ENCODE measurements at places on chromosomes 3 and 15.

DNA sequence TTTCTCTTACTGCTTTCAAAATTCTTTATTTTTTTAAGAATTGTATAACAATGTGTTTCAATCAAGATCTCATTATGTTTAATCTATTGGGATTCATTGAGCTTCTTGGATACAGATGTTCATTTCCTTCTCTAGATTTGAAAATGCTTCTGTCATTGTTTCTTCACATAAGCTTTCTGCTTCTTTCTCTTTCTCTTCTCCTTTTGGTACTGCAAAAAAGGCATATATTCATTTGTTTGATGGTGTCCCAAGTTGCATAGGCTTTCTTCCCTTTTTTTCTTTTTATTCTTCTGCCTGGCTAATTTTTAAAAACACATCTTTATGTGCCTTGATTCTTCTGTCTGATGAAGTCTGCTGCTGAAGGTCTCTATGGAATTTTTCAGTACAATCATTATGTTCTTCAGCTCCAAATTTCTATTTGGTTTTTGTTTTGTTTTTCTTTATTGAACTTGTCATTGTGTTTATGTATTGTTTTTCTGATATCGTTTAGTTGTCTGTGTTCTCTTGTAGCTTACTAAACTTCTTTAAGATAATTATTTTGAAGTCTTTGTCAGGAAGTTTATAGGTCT lies 88.9 kb downstream of the DTWD1 start:
- DNase-seq = no peak

- DNase-seq = no peak
Measured at GRCh38 chr3:69210068-69210730, 87.8 kb upstream of the LMOD3 start.

DNA sequence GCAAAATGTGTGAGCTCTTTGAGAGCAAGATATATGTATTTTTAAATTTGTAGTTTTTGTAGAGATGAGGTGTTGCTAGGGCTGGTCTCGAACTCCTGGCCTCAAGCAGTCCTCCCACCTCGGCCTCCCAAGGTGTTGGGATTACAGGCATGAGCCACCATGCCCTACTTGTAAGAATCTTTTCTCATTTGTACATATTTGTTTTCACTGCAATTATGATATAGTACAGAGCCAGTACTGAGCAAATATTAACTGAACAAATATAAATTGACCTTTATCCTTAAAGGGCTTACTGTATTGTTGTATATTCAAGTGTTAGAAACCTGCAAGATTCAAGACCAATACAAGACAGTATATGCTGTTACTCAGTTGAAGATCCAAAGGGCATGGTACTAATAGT lies 53.4 kb downstream of the GTF2E1 start:
- no peak for DNase-seq

DNA sequence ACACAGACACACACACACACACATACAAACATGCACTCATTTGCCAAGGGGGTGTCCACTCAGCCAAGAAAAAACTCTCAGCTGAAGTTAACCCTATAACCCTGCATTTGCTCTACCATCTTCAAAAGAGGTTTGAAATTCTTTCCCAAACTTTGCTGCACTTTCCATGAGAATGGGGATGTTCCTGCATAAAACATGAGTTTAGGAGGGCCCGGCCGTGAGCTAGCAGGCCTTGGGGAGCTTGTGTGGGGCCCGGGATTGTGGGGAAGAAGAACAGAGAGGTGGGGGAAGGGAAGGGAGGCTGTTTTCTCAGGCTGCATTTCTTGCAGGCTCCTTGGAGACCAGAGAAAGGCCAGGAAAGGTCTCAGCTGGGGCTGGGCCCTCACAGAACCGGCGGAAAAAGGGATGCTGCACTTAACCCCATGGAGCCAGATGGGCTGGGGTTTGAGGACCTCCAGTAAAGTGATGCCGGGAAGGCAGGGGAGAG lies 40.8 kb downstream of the SEMA5B start:
- no peak for DNase-seq

- no peak for DNase-seq
Measured at GRCh38 chr3:193815246-193816027, 222.4 kb downstream of the OPA1 start.

DNA sequence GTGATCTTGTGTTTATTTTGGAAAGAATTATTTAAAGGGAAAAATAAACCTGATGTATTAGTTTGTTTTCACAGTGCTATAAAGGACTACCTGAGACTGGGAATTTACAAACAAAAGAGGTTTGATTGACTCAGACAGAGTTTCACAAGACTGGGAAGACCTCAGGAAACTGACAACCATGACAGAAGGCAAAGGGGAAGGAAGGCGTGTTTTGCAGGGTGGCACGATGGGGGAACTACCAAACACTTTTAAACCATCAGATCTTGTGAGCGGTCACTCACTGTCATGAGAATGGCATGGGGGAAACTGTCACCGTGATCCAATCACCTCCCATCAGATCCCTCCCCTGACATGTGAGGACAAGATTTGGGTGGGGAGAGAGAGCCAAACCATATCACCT lies 87.0 kb downstream of the TP63 start:
- no peak for DNase-seq

GRCh38 chr15:92584105-92584504 lies 71.5 kb downstream of the FAM174B start:
- DNase-seq = no peak

- DNase-seq = no peak
Measured at GRCh38 chr15:23890218-23890617, 203.1 kb upstream of the NDN start.

GRCh38 chr15:86538141-86538540 lies 458.5 kb downstream of the AGBL1 start:
- DNase-seq = no peak

DNA sequence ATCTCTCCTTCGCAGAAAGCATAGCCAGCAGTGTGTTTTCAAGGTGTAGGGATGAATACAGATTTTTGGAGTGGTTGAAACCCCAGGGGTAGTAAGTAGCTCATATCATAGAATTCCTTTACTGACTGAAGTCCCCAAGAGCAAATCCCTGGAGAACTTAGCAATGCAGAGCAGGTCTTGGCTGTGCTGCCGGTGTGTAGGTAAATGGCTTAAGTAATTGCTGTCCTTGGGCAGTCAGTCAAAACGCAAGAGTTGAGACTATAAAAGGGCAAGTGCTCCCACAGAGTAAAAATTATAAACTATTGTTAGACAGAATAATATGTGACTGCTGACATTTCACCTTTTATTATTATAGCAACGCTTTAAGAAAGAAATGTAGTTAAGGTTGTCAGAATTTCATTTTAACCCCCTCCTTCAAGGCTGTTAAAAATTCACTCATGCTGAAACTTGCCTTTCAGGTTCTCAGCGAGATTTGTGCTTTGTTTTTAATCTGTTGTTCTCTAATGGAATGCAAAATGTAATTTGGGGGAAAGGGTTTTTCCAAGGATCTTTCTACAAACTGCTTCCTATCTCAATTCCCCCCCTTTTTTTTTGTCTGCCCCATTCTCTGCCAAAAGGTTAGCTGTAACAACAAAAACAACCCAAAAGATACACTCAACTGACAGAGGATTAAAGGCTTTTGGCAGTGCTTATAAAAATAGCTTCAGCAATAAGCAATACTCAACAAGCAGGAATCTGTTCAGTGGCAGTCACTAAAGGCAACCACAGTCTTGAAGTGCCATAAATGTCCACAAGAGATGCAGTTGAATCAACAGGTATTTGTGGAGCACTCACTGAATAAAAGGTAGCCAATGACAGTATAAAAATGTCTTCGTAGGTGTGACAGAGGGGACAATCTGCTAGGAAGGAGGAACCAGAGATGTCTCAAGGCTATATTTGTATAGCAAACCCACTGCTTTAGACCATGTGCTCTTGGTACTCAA lies 105.3 kb downstream of the THRB start:
- DNase-seq = no peak

DNA sequence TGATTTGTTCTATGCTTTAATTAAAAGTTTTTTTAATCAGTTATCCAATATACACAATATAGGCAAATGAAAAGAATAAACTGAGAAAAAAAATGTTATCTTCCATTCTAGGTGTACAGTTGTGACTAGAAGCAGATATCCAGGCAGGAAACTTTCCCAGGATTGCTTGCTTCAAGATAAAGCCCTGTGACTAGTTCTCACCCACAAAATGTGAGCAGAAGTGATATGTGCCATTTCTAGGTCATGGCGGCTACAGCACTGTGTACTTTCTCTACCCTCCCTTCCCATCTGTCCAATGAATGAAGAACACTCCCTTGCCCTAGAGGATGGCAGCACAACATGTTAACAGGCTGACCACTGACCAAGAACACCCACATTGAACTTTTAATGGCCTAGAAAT lies 110.5 kb upstream of the STT3B start:
- no peak for DNase-seq

- DNase-seq = no peak
Measured at GRCh38 chr3:150605998-150606641, 3.0 kb downstream of the SELENOT start.

DNA sequence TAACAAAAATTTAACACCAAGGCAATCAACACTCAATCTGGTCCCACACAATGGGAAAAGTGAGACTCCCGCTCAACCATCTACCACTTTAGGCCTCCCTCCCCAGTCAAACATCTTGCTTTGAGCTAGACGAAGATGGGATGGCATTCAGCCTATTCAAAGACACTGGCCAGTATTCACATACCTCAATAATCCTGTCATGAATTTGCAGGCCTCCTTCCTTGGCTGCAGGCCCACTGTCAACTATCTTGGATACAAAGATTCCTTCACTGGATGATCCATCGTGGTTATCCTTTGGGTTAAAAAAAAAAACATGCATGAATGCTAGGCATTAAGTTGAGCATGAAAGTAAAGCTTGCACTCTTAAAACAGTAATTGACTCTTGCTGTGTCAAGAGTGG lies 22.6 kb downstream of the PDZRN3 start:
- peak; percentile 65 for DNase-seq

GRCh38 chr15:79050341-79050740 lies 40.2 kb downstream of the RASGRF1 start:
- DNase-seq = no peak

- no peak for DNase-seq
Measured at GRCh38 chr3:135348690-135349089, 553.6 kb downstream of the EPHB1 start.

- DNase-seq = no peak
Measured at GRCh38 chr3:42680806-42681205, 4.5 kb upstream of the KLHL40 start.

DNA sequence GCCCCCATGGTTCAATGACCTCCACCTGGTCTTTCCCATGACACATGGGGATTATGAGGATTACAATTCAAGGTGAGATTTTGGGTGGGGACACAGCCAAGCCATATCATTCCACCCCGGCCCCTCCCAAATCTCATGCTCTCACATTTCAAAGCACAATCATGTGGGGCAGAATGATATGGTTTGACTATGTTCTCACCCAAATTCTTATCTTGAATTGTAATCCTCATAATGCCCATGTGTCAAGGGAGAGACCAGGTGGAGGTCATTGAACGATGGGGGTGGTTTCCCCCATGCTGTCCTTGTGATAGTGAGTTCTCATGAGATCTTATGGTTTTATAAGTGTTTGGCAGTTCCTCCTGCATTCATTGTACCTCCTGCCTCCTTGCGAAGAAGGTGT lies 2.4 kb upstream of the CLEC3B start:
- no peak for DNase-seq

DNA sequence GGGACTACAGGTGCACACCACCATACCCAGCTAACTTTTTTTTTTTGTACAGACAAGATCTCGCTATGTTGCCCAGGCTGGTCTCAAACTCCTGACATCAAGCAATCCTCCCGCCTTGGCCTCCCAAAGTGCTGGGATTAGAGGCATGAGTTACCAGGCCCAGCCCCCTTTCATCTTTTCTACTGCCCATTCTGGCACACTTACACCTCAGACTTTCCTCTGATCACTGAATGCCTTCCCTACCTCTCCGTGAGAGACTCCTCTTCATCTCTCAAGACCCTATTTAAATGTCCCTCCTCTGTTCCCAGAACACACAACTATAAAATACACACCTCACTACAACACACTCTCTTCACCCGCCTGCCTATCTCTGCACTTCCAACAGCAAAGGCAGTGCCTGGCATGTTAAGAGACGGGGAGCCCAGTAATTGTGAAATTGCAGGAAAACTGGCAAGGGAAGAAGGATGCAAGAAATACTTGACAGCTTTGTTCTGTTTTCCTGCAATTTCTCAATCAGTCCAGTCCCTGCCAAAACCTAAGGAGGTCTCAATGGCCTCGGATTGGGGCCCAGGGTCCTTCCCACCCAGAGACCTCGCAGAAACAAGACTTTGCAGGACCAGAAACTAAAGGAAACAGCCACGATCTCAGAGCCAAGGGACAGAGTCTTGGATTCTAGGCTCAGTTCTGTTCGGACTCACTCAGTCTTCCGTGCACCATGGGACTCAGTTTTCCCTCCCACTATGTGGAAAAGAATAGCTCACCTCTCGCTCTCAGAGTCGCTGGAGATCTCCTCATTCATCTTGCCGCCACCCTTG lies 849 bp downstream of the RRP9 start:
- peak; percentile 4 for DNase-seq

DNA sequence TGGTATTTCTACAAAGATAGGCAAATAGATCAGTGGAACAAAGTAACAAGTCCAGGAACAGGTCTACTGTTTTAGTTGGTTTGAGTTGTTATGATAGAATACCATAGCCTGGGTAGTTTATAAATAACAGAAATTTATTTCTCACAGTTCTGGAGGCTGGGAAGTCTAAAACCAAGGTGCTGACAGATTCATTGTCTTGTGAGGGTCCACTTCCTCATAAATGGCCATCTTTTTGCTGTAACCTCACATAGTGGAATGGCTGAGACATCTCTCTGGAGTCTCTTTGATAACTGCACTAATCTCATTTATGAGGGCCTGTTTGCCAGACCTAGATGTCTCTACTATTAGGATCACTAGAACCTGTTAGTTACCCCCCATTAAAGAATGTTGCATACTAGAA lies 152.3 kb upstream of the MYRIP start:
- no peak for DNase-seq

- DNase-seq = peak; percentile 69
Measured at GRCh38 chr3:73624821-73625665, at the start of gene PDZRN3. Gene PDZRN3 (minus strand): TSS chr3:73624941.

DNA sequence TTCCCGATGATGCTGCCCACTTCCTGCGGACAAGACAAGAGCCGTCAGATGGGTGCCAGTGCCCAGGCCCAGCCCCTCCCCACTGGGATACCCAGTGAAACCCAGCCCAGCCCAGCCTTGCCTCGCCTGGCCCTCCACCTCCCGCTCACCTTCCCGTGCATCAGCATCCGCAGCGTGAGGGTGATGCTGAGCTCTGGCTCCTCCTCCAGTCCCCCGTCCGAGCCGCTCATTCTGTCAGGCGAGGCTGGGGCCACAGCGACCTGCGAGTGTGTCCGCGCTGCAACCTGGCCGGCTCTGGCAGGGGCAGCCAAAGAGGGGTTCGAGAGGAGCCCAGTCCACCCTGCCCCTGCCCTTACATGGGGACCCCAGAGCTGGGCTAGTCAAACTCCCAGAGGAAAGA lies 5.8 kb downstream of the GPR62 start:
- DNase-seq = no peak

- DNase-seq = no peak
Measured at GRCh38 chr3:23820888-23821287, 15.1 kb downstream of the UBE2E1 start.

DNA sequence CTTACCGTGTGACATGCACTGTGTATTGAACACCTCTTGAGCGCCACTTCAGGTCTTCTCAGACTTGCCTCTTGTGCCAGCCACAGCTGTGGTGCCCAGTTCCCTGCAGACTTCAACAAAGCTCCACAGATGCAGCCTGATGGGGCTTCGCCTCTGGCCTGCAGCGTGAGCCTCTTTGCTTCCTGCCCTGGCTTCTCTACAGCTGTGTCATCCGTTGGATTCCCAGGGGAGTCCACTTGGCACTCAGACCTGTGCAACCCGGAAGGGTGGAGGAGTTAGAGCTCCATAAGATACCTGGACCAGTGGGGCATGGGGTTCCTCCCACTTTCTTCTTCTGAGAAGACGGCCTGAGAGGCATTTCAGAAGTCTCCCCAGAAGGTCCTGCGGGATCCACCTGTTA lies 57.7 kb upstream of the BNIP2 start:
- DNase-seq = no peak
